ENCODE measurements at places on chromosomes 4 and X. TPM values are rescaled to one million over a fixed set of nuclear protein-coding genes. Genes with fewer than 3 reads are reported as not detected.

Gene DUX4
- not detected for total RNA-seq

GRCh38 chrX:138001226-138001625 is 435.3 kb downstream of the ZIC3 start:
- H3K4me3 ChIP-seq: no peak overlapping the region
- no peaks in the 10 kb centered on the region for H3K36me3 ChIP-seq
- no peaks in the 10 kb centered on the region for H3K4me1 ChIP-seq
- H3K27me3 ChIP-seq: no peaks in the 10 kb centered on the region

DNA sequence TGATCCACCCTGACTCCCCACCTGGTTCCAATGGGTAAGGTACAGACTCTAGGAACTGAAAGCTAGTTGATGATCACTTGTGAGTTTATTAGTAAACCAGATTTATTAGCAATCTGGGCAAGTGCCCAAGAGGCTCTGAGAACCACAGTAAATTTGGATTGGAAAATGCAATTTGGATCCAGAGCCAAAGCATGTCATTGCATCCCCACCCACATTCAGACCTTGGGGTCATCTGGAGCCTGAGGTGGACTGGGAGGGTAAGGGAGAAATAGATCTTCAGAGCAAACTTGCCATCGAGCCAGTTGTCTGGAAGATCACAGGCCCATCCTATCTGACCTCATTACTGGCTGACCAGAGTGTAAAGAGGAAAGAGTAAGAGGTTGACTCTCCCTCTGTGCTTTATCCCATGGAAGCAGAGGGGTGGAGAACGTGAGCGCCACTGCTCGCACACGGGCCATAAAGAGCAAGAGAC is 78.7 kb upstream of the RASGEF1B start:
- no peaks in the 10 kb centered on the region for H3K36me3 ChIP-seq
- no peak for DNase-seq
- H3K4me3 ChIP-seq: no peak overlapping the region

Gene PNMA3
- not detected for total RNA-seq

DNA sequence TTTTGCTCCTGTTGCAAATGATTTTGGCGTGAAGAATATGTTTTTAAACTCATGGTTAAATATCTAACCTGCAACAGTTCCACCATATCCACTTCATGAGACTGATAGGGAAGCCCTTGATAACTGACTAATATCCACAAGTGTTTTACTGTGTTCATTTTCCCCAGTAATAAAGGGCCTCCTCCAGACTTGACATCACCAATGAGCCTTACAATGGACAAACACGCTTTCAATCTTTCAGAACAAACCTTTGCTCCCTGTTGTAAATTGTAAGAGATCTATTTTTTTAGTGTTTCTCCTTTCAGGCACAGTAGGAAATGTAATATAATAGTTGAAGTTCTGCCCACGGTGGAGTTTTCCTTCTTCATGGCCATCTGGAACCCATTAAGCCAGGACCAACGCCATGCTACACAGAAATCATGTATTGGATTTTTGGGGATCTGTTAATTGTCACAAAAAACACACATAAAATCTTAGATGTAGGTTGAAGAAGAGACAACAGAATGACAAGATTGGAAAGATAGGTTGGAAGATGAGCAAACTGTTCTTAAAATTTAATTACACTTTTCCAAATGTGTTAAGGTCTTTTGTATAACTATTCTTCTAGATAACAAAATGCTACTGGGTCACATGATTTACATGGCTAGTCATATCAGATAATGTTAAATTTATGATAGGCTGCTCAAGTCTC is 1030.1 kb downstream of the FSTL5 start:
- H3K27ac ChIP-seq: no peak overlapping the region
- H3K4me3 ChIP-seq: no peak overlapping the region
- no peaks in the 10 kb centered on the region for H3K4me1 ChIP-seq
- H3K27me3 ChIP-seq: no peaks in the 10 kb centered on the region
- H3K36me3 ChIP-seq: no peaks in the 10 kb centered on the region
- DNase-seq: no peak

Gene ZCCHC18
- total RNA-seq: 1.4 TPM

Gene PNMA6F
- not detected for total RNA-seq

Gene UGT2B15
- not detected for total RNA-seq

DNA sequence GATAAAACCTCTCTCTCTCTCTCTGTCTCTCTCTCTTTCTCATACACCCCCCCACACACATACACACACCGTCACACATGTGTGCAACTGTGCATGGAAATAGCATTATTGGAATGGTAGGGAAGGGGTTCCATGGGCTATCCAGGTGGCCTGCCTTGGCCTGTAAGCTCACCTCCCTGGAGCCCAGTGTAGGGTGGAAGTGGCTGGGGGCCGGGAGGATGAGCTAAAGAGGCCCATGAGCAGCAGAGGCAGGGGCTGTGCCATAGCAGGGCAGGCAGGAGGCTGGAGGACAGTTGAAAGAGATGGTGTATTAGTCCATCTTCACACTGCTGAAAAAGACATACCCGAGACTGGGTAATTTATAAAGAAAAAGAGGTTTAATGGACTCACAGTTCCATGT is 74.2 kb downstream of the CYTL1 start:
- no peaks in the 10 kb centered on the region for H3K27me3 ChIP-seq
- H3K4me1 ChIP-seq: peaks cover 8% of the 10 kb centered on the region
- no peak for DNase-seq
- no peak overlapping the region for H3K27ac ChIP-seq
- H3K36me3 ChIP-seq: no peaks in the 10 kb centered on the region

DNA sequence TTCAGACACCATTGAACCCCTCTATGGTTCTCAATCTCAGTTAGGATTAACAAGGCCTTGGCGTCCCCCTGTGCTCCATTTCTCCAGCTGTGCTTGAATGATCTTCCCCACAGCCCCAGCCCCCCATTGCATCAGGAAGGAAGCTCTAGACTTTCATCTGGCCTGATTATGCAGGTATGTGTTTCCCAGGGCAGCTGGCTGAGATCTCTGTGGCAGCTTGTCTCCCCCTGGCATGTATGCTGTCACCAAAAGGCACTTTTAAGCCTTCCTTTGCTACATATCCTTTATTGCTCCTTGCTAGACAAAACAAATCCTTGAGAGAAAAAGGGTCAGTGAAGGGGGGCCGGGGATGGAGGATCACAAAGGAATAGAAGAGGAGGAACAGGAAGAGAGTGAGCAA is 1056.0 kb upstream of the SLIT2 start:
- H3K4me3 ChIP-seq: no peak overlapping the region
- H3K27me3 ChIP-seq: 0 out of 2 replicates have a peak, but pooled peaks cover 5% of the 10 kb centered on the region
- DNase-seq: no peak
- H3K4me1 ChIP-seq: no peaks in the 10 kb centered on the region
- no peaks in the 10 kb centered on the region for H3K36me3 ChIP-seq

- H3K4me1 ChIP-seq: no peaks in the 10 kb centered on the region
- no peaks in the 10 kb centered on the region for H3K36me3 ChIP-seq
- no peak overlapping the region for H3K27ac ChIP-seq
- DNase-seq: no peak
- H3K27me3 ChIP-seq: peaks cover 50% of the 10 kb centered on the region
Observed at GRCh38 chr4:1401409-1402020, 4.7 kb downstream of the NKX1-1 start.

All from GM23248 (cell line).